Neural crest cell (in vitro differentiated cells): ENCODE measurements at places on chromosomes 16 and 17. TPM values are rescaled to one million over a fixed set of nuclear protein-coding genes. Genes with fewer than 3 reads are reported as not detected.

KCTD2 gene
- 35.2 and 37.8 TPM in 2 replicates for total RNA-seq

ZNF267 gene
- total RNA-seq = 13.6 and 15.0 TPM in 2 replicates

CNGB1 gene
- 0.21 and 0.57 TPM in 2 replicates for total RNA-seq

CHTF8 gene
- total RNA-seq = 139 and 156 TPM in 2 replicates

HEATR9 gene
- total RNA-seq = not detected in 2 replicates

HSPB9 gene
- 0.16 and 0.40 TPM in 2 replicates for total RNA-seq

OTOP3 gene
- not detected in 2 replicates for total RNA-seq

EVPL gene
- not detected in 2 replicates for total RNA-seq

C17orf107 gene
- total RNA-seq = 1.7 and 1.8 TPM in 2 replicates

GCGR gene
- not detected in 2 replicates for total RNA-seq

HAS3 gene
- 2.9 and 4.2 TPM in 2 replicates for total RNA-seq

PMFBP1 gene
- total RNA-seq = 4.0 and 5.2 TPM in 2 replicates

ACSM5 gene
- total RNA-seq = not detected in 2 replicates

TPSG1 gene
- not detected in 2 replicates for total RNA-seq

SECTM1 gene
- total RNA-seq = not detected in 2 replicates

PCTP gene
- total RNA-seq = 15.4 and 16.4 TPM in 2 replicates

OR3A3 gene
- total RNA-seq = not detected in 2 replicates

PKD1 gene
- 108 and 115 TPM in 2 replicates for total RNA-seq

TRPV2 gene
- 0.98 and 1.3 TPM in 2 replicates for total RNA-seq

CES2 gene
- total RNA-seq = 50.1 and 52.5 TPM in 2 replicates

ZP2 gene
- total RNA-seq = not detected in 2 replicates

KRT16 gene
- total RNA-seq = not detected in 2 replicates

GLTPD2 gene
- not detected in 2 replicates for total RNA-seq

KCNJ18 gene
- not detected in 2 replicates for total RNA-seq

KRTAP4-3 gene
- total RNA-seq = not detected in 2 replicates

KRT28 gene
- total RNA-seq = not detected in 2 replicates

TBC1D3G gene
- total RNA-seq = not detected in 2 replicates

DRC7 gene
- total RNA-seq = 0.16 and 0.32 TPM in 2 replicates

TM4SF5 gene
- total RNA-seq = not detected in 2 replicates

HIC1 gene
- total RNA-seq = 0.37 and 0.82 TPM in 2 replicates

ZDHHC7 gene
- 39.5 and 40.0 TPM in 2 replicates for total RNA-seq

TAT gene
- not detected in 2 replicates for total RNA-seq

DHRS7C gene
- not detected in 2 replicates for total RNA-seq

KDM6B gene
- total RNA-seq = 64.8 and 70.2 TPM in 2 replicates

TNK1 gene
- total RNA-seq = 0.21 and 0.43 TPM in 2 replicates

CLEC18A gene
- total RNA-seq = 3.1 and 3.8 TPM in 2 replicates

CD300E gene
- not detected in 2 replicates for total RNA-seq

TVP23B gene
- total RNA-seq = 22.7 and 27.8 TPM in 2 replicates

RNF112 gene
- total RNA-seq = 0.84 and 1.2 TPM in 2 replicates

PRR35 gene
- not detected in 2 replicates for total RNA-seq

PMP22 gene
- total RNA-seq = 14.9 and 15.6 TPM in 2 replicates

SDF2 gene
- total RNA-seq = 47.4 and 48.2 TPM in 2 replicates

IL34 gene
- 0.16 and 0.47 TPM in 2 replicates for total RNA-seq

PIPOX gene
- total RNA-seq = 3.3 and 4.1 TPM in 2 replicates

ITGAD gene
- total RNA-seq = not detected in 2 replicates

PDPR gene
- 24.0 and 25.8 TPM in 2 replicates for total RNA-seq

C16orf89 gene
- total RNA-seq = not detected in 2 replicates

OR1F1 gene
- total RNA-seq = 0.35 TPM in 1 of 2 replicates, not detected in the other

RCVRN gene
- total RNA-seq = 0.09 and 0.35 TPM in 2 replicates

SNF8 gene
- total RNA-seq = 146 and 153 TPM in 2 replicates

VMO1 gene
- total RNA-seq = 1.0 and 1.6 TPM in 2 replicates

NDUFAF8 gene
- 54.5 and 68.2 TPM in 2 replicates for total RNA-seq

DPEP3 gene
- not detected in 2 replicates for total RNA-seq

DBNDD1 gene
- total RNA-seq = 4.9 and 5.6 TPM in 2 replicates

PRDM7 gene
- total RNA-seq = not detected in 2 replicates

KRTAP1-5 gene
- total RNA-seq = not detected in 2 replicates

SCGB1C2 gene
- not detected in 2 replicates for total RNA-seq

TPSAB1 gene
- not detected in 2 replicates for total RNA-seq
